ENCODE measurements at places on chromosomes 5 and 9.

DNA sequence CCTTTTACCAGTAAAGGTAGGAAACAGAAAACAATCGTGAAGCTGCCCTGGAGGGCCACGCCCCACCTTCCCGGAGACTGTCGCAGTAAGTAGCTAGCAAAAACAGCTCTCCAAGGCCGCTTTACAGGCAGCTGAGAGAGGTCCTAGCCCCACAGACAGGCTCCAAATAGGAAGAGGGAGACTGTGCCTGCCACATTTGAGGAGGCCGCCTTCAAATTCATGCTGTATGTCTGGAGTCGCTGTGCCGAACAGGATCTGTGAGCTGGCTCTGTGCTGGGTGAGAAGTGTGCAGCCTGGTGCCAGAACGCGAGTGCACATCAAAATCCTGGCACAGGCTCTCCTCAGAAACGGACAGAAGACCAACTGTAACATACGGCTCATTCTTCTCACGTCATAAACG, 582.2 kb downstream of the CETN3 start:
- DNase-seq, result no peak

DNA sequence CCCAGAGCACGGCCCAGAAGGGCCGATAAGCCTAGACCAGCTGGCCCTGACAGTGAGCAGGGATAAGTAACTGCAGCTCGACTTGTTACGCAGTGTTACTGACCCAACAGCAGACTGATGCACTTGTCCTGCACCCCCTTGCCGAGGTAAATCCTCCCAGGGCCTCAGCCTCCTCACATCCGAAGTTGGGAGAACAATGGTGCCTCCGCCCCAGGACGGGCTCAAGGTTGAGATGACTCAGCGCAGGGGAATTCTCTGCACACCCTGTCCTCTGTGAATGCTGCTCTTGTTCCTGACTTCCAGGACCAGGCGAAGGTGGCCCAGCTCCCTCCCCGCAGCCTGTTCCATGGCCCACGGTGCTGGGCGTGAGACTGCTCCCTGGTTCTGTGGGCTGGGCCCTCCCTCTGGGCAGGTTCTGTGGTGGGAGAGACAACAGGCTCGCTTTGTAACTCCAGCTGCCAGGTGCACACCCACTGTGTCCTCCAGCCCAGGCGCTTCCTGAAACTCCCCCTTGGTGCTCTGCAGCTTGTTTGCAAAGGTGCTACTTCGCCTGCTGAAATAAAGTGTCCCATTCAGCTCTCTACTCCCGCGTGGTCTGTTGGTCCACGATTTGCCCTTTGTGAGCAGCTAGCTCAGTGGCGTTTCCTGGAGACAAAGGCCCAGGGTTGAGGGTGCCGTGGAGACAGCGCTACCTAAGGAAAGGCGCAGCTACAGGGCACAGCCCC, 40.1 kb upstream of the SLC6A19 start:
- DNase-seq, result no peak

- no peak for DNase-seq
These were observed 2.1 kb upstream of the TPM2 start for GRCh38 chr9:35691757-35692301.

GRCh38 chr5:6780802-6781391, 67.7 kb downstream of the TENT4A start:
- DNase-seq, result no peak

GRCh38 chr5:77065256-77065655, 21.8 kb downstream of the ZBED3 start:
- DNase-seq, result no peak

- DNase-seq, result no peak
These were observed 3.4 kb upstream of the CTSL start for GRCh38 chr9:87722393-87723088.

- no peak for DNase-seq
These were observed 132.4 kb downstream of the GCNT1 start for GRCh38 chr9:76591256-76591950.

DNA sequence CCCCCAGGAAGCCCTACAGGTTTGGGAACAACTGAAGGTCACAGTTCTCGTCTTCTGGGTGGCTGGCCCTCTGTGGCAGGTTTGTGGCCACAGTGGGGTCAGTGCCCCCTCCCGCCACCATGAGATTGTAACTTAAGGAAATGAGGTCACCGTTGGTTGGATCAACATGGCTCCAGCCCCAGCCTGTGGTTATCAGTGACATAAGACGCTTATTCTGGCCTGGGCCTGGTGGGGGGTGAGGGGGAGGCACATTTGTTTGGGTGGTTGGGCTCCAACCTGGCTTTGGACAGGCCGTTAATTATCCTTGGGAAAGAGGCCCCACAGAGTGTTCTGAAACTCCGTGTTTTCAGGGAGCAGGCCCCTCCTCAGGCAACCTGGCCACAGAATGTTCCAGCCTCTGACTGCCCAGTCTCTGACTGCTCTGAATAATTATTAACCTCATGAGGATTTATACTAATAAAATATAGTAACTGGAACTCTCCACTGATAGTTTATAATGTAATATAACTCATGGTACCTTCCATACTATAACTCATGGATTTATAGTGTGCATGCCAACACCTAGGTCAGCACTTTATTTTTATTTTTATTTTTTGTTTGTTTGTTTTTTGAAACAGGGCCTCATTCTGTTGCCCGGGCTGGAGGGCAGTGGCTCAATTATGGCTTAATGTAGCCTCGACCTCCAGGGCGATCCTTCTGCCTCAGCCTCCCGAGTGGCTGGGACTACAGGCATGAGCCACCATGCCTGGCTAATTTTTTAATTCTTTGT, 58.0 kb upstream of the RPL26L1 start:
- DNase-seq, result no peak

DNA sequence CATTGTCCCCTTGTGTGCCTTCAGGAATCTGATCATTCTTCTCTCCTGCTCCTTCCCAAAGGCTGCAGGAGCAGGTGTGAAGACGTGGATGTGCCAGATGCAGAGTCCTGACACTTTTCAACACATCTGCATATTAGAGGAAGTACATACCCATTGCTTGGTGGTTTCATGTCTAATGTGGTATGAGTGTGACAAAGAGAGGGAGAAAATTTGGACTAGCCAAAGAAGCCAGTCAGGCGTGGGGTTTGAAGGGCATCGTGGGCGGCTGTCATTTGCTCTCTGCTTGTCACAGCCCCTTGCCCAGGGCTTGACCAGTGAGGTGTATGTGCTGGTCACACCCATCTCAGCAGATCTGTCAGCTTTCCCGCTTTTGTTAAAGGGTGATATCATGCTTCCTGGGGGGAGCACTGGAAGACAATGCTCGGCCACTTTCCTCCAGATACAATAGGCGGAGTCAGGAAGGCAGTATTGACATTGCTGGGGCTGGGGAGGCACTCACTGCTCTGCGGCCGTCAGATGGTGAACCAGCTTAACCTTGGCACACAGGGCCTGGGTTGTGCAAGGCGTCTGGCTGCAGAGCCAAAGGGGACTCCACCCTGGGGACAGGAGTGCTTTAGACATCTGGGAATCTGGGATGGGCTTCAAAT, 8.6 kb downstream of the TEK start:
- no peak for DNase-seq

GRCh38 chr5:38758774-38759600, 86.8 kb upstream of the OSMR start:
- no peak for DNase-seq

DNA sequence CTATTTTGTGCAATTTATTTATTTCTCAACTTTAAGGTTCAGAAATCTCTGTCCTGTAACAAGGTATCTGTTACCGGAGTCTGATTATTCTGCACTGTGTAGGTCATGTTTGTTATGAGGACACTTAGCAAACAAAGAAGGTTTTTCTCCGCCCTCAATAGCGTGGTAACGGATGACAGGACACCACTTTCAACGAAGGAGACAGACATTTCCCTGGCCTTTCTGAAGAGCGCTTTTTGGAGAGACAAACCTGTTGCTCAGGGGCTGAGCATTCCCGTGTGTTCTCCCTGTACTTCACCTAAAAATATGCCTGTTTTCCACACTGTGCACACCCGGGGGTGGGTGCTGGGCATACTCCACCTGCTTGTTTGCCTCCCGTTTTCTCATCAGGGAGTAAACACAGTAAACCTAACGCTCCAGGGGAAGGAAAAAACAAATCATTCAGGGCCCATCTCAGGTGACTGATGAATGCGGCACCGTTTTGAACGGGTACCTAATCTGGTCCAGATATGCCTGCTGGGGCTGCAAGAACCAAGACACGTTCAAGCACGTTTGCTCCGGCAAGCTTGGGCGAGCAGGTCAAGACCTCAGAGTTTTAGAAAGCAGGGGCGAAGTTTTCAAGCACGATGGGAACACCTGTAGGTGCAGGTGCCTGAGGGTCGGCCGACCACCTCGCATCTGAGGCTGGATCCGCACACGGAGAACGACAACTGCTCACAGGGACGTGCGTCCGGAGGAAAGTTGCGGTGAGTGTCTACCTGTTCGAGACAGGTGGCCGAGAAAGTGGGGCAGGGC, 859 bp downstream of the RETREG1 start:
- no peak for DNase-seq

- DNase-seq, result no peak
These were observed 19.6 kb upstream of the TMEM252 start for GRCh38 chr9:68560071-68560844.

GRCh38 chr9:80874276-80874675, 815.1 kb downstream of the TLE1 start:
- no peak for DNase-seq

DNA sequence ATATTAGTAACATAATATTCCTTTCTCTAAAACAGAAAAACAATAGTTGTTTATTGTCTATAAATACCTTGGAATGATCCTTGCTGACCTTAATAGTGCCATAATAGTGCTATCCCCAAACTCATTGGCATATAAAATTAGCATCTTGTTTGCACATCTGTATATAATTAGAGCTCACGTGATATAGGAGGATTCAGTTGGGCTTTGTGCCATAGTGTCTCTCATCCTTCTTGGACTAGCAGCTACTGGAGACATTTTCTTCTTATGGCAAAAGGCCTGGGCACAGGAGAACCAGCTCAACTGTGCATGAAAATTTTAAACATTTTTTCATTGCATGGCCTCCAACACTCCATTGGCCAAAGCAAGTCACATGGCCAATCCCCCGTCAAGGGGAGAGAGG, 342.5 kb downstream of the SPATA31D1 start:
- DNase-seq, result no peak

DNA sequence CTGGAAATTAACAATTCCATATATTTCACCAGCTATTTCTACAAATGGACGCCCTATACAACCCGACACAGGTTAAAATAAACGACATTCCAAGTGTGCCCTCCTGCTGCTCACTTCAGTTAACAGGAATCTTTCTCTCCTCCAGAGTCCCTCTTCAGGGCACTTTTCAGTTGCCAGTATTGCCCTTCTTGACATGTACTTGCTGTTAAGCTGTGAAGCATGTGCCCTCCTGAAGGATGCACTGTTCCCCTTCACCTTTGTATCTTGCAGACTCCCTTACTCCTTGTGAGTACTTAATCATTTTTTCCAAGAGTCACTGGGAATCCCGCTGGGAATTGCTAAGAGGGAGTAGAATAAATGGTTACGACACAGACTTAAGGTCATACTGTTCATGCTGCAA, 364.1 kb downstream of the CTNND2 start:
- no peak for DNase-seq

DNA sequence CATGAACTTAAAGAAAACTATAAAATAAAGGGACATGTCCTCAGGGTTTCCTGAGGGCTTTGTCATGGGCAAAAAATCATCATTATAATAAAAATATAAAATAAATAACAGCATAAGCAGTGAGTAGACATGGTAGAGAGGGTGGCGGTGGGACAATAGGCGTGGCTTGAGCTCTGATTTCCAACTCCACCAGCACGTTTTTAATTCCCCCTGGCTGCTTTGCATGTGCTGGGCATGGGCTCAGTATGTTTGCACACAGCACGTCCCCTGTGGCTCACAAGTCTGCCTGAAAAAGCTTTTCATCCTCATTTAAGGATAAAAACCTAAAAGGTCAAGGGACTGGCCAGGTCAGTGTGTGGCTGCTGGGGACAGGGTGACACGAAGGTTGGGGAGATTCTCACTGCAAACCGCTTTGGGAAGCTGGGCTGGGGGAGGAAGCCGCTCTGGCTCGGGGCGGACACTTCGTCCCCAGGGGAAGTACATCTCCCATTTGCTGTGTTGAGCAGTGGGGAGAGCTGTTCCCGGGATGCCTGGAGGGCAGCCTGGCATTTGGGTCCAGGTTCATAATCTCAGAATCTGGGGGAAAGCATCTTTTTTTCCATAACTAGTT, 32.6 kb downstream of the NKX2-5 start:
- no peak for DNase-seq

DNA sequence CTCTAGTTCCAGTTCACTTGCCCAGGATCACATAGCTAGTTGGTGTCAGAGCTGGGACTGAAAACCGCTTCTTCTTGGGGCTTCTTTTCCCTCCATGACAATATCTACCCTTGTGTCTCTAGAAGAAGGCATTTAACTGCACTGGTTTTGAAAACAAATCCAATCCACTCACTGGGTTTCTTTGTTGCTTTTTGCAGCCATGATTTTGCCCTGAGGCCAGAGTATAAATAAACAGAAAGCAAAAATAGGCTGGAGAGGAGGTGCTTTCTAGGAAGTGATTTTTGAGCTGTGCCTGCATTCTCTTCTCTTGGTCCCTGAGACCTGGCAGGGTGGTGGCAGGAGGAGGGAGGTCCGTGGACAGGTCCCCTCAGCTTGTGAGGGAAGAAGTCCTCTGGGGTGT, 6.9 kb upstream of the TRIO start:
- DNase-seq, result no peak

- no peak for DNase-seq
These were observed 47.5 kb downstream of the BARX1 start for GRCh38 chr9:93907551-93908199.

DNA sequence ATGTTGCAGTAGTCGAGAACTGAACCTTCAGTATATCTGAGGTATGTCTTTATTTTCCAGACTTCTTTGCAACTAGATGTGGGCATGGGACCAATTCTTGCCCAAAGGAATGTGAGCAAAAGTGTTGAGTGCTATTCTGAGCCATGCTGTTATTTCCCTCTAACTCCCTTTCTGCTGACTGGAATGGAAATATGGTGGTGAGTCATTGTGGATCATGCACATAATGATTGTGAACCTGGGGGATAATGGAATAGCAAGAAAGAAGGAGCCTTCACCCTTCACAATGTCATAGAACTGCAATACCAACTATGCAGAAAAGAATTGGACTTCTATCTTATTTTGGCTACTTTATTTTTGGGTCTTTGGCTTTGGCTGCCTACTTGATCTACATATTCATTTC, 10.3 kb upstream of the DOCK2 start:
- DNase-seq, result no peak

DNA sequence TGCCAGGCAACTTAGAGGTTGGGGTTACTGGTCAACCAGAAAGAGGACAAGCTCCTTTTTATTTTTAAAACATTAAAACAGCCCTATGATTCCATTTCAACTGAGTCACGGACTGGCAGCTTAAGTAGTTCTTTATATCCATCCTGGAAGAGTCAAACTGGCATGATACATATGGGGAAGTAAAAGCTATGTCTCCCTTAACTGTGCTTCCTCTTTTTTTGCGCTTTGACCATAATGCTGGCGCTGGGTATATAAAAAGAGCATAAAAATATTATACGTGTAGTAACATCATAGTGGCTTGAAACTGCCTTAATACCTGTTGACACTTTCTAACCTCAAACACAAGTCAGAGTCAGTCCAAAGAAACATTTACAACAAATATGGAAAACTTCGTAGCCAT, 274.4 kb downstream of the CSNK1G3 start:
- DNase-seq, result no peak

GRCh38 chr5:149775785-149776184, 45.7 kb downstream of the PPARGC1B start:
- no peak for DNase-seq

- no peak for DNase-seq
These were observed 127.4 kb upstream of the ADRA1B start for GRCh38 chr5:159788835-159789331.

Data from stimulated activated CD8-positive, alpha-beta memory T cell treated with anti-CD3 and anti-CD28 coated beads, Interleukin-4, amount 100 ng/mL, for 1 hour (primary cell).